ENCODE measurements at places on chromosomes 1 and 21. TPM values are rescaled to one million over a fixed set of nuclear protein-coding genes. Genes with fewer than 3 reads are reported as not detected.

GRCh38 chr1:198001776-198002408 is 84.7 kb downstream of the LHX9 start:
- no peak for DNase-seq

DNA sequence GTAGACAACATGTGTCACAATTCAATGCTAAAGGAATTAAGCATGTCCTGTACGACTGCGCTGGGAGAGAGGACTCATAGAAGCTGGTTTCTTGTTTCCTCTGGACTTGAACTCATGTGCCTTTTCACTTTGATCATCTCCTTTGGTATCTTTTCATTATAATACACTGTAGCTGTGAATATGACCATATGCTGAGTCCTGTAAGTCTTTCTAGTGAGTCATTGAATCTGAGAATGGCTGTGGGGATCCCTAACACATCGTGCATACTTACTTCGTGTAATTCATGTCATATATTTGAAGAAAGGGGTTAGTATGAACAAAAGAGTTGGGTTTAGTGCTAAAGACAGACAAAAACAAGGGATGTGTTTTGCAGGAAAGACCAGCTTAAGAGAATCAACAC is 148.1 kb upstream of the RUNX1 start:
- DNase-seq: no peak

DNA sequence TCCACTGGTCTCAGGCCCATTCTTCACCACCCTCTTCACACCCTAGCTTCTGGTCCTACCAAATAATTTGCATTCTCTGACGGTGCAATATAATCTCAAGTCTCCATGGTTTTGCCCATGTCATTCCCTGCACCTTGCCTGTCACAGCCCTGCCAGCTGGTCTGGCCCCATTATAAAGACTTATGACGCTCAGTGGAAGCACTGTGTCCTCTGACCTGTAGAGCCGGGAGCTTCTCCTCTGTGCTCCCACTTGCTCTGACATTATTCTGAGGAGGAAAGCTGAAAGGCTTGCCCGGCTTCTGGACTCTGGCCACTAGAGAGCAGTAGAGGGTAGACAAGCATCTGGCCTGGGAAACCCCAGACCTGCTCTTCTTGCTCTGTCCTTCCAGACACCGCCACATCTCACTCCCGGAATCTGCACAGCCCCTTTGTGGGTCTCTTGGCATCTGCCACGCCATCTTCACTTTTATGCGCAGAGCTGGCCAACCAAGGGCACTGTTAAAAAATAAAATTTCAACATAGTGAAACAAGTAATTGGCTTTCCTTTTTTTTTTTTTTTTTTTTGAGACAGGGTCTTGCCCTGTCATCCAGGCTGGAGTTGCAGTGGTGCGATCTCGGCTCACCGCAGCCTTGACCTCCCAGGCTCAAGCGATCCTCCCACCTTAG is 44.4 kb downstream of the NENF start:
- peak; percentile 82 for DNase-seq

GRCh38 chr1:9294910-9295636 is 2.4 kb downstream of the SPSB1 start:
- no peak for DNase-seq

- no peak for DNase-seq
These were observed 1.7 kb downstream of the TOR3A start for GRCh38 chr1:179083533-179083932.

- DNase-seq: no peak
These were observed 231.3 kb upstream of the IRF2BP2 start for GRCh38 chr1:234841281-234841680.

DNA sequence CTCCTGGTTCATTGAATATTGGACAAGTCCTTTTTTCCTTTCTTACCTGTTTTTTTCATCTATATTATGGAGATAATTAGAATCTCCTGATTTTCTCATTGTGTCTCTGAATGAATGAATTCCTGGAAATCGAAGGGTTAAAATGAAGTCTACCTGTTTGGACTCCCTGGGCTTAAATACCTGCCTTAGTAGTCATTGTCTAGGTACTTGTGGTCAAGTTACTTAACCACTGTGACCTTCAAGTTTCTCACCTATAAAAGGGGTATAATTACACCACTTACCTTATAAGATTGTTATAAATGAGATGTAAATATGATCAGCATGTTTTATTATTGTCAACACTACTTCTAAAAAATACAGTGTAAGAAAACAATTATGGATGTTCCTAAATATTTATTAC is 9.0 kb upstream of the TBX19 start:
- DNase-seq: no peak

- no peak for DNase-seq
These were observed 18.2 kb downstream of the RNF19B start for GRCh38 chr1:32946413-32946812.

DNA sequence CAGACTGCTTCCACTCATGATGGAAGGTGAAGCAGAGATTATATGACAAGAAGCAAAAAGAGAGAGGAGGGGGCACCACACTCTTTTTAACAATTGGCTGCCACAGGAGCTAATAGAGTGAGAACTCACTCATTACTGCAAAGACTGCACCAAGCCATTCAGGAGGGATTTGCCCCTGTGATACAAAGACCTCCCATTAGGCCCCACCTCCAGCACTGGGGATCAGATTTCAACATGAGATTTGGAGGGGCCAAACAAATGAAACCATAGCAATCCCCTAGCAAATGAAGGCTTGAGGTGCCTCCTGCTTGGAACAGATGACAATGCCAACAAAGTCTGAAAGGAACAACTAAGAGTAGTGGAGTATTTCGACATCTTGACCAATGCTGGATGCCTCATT is 122.5 kb upstream of the COA6 start:
- DNase-seq: no peak

GRCh38 chr1:62025154-62025553 is 169.5 kb upstream of the L1TD1 start:
- DNase-seq: no peak

GRCh38 chr1:178683291-178683690 is 41.8 kb upstream of the RALGPS2 start:
- DNase-seq: no peak

GRCh38 chr1:63779338-63780211 is 5.8 kb downstream of the ROR1 start:
- DNase-seq: no peak

- DNase-seq: no peak
These were observed 56.7 kb upstream of the GCLM start for GRCh38 chr1:93965888-93966287.

DNA sequence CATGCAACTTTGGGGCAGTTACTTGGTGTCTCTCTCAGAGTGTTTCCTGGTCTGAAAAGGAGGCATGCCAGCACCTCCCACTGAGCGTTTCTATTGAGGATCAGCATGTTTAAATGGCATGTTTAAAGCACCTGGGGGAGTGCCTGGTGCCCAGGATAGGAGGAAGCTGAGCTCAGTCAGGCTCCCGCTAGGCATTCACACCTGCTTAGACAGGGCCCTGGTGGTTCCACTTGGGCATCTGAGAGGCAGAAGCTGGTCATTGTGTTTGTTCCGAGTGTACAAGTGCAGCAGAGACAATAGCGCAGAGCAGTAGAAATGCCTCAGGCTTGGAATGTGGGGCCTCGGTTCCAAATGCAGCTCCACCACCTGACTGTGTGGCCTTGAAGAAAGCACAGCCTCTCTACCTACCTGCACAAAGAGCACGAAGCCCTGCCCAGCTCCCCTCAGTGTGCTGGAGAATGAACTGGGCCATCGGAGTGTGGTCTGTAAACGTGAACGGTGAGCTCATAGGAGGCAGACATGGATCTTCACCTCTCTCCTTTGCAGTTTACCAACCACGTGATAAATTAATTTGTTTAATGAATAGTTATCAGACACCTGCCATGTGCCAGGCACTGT is 20.3 kb upstream of the TMEM222 start:
- DNase-seq: no peak

- DNase-seq: peak; percentile 35
These were observed 12.0 kb upstream of the KCNE2 start for GRCh38 chr21:34351786-34352241.

GRCh38 chr1:207835958-207836357 is 75.0 kb downstream of the CD34 start:
- DNase-seq: no peak

GRCh38 chr1:172179918-172180317 is 240.6 kb upstream of the C1orf105 start:
- no peak for DNase-seq

DNA sequence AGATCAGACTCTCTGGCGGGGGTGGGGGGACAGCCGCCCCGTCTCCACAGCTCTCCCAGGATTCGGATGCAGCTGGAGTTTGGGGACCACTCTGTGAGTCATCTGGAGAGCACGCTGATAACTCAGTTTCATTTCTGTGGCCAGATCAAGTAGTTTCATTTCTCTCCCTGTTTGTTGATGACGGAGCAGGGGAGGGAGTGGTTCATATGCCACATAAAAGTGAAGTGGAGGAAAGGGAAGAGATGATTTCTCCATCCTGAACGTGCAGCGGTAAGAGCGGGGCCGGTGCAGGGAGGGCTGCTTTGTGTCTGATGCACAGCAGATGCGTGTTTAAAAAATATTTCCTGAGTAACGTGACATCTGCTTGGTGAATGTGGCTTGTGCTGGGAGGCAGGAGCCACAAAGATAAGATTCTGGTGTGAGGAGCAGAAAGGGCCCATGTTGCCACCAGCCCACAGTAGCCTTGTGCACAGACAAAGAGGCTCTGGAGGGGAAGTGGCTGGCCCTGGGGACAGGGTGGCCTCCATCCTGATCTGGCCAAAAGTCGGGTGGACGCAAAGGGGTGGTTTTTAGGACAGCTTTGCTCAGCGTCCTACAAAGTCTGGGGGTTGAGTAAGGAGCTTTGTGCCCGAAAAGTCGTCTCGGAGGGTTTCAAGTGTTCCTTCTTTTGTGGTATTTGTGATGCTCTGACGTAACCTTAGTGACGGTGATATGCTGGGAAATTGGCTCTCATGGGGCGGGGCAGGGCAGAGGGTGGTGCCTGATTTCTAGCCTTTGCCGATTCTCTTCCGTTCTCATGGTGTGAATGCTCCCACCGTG is at the start of gene MX2:
Gene MX2, plus strand, starts transcription at position 242 of the 819 bp plus-strand sequence. CDS start 14,880 bp downstream, outside the sequence.
- peak; percentile 85 for DNase-seq

DNA sequence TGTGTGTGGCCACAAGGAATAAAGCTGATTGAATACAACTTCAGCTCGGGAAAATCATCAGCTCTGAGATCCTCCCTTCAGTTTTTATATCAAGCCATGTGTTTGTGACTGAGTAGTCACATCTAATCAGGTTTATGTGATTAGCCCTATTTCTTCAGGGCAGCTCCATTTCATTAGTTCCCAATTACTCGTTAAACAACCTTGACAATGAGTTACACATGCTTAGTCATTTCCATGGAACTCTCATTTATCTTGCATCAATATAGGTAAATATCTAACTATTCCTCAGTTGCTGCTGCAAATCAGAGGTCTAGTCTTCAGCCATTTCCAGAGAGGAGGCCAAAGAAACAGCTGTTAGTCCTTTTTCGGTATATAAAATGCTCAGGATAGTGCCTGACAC is 16.3 kb downstream of the CRB1 start:
- DNase-seq: no peak

GRCh38 chr1:216223486-216223885 is 199.8 kb downstream of the USH2A start:
- DNase-seq: no peak

DNA sequence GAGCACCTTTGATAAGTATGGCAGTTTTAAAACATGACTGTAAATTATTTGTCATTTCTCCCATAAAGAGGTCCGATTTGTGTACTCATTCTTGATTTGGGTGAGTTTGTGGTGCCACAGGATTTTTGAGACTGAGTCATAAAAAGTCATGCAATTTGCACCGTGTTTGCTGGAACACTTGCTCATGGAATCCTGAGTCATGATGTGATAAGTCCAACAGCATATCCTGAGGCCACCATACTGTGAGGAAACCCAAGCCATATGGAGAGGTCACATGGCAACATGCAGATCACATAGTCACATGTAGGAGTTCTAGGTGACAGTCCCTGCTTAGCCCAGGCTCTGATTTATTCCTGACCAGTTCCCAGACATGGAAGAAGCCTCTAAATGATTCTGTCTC is 40.8 kb upstream of the PRRX1 start:
- DNase-seq: no peak

DNA sequence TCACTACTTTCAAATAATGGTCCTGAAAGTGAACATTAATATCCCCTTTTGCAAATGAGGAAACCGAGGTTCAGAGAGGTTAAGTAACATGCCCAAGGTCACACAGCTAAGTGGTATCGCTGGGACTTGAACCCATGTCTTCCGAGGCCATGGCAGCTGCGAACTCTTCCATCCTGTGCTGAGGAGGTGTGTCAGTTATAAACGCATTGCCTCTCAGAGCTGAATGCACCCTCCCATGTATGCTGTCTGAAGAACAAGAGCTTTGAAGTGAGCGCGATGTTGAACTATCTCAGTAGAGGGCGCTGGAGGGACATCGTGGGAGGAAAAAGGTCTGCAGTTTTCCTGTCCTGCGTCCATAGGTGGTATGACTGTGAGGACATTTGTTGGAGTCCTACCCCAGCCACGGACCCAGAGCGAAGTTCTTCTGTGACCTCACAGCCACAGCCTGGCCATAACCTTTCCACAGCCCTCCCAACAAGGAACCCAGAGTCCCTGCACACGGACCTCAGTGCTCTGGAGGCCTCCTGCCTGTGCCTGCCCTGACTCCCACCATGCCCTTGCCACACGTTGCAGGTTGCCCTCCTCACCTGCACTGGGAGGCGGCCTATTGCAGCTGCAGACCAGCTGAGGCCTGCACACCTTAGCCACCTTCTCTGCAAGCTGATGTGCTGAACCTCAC is 7.5 kb downstream of the MYOC start:
- DNase-seq: peak; percentile 77

GRCh38 chr1:27392096-27392777 is at the start of gene GPR3:
GPR3 (plus strand) TSS chr1:27392622; CDS start chr1:27393799, 1,177 bp downstream.
- DNase-seq: peak; percentile 95

DNA sequence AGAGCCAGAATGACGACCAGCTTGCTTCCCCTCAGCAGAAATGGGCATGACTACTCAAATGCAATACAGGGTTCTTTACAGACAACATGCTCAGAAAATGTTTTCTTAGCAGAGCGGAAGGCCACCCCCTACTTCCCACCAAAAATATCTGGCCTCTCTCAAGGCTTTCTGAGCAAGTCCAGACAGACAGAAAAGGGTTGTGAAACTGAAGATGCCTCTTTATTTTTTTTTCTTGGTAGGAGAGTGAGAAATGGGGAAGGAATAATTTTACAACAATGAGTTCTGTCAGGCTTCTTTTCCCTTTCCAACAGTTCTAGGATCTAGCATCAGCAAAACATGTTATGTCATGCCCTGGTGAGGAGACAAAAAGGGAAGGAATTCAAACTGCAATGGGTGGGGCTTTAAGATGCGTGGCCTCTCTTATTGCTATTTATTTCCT is 172.0 kb upstream of the CAMK1G start:
- DNase-seq: no peak

- no peak for DNase-seq
These were observed 19.1 kb downstream of the MRPL37 start for GRCh38 chr1:54218883-54219687.

INAVA gene
- total RNA-seq: 0.29 TPM

KDF1 gene
- 0.18 TPM for total RNA-seq

HRNR gene
- not detected for total RNA-seq

TINAGL1 gene
- total RNA-seq: 128 TPM

SPATA1 gene
- total RNA-seq: 0.77 TPM

TRABD2B gene
- 6.2 TPM for total RNA-seq

KIF2C gene
- 1.2 TPM for total RNA-seq

CHRM3 gene
- total RNA-seq: 1.2 TPM

MIGA1 gene
- 11.1 TPM for total RNA-seq

ALG14 gene
- 2.5 TPM for total RNA-seq

DCST2 gene
- total RNA-seq: not detected

MATN1 gene
- total RNA-seq: not detected

OR2T35 gene
- total RNA-seq: not detected

MMP23B gene
- 9.5 TPM for total RNA-seq

PYHIN1 gene
- 0.55 TPM for total RNA-seq

SPRR4 gene
- total RNA-seq: not detected

NEK2 gene
- 0.18 TPM for total RNA-seq
